ENCODE measurements at places on chromosomes 11 and 22.

GRCh38 chr22:26401726-26402125 lies 27.3 kb upstream of the ASPHD2 start:
- no peak for DNase-seq

DNA sequence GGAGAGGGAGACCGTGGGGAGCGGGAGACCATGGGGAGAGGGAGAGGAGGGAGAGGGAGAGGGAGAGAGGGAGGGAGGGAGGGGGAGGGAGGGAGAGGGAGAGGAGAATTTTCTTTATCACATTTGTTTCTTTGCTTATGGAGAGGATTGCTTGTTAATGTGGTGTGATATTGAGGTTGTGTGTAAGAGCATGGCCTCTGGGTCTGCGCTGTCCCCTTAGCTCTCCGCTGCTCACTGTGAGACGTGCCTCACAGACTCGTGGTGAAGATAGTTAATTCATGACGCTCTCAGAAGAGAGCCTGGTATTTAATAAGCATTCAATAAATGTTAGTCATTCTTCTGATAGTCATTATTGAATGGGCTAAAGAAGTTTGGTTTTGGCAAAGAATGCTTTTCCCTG lies 26.2 kb downstream of the PPFIA1 start:
- DNase-seq, result no peak

GRCh38 chr22:23688571-23688970 lies 2.2 kb upstream of the RGL4 start:
- no peak for DNase-seq

GRCh38 chr11:108498816-108499408 lies 728 bp upstream of the POGLUT3 start:
- no peak for DNase-seq

- DNase-seq, result no peak
Measured at GRCh38 chr11:68503792-68504191, 43.2 kb downstream of the PPP6R3 start.

GRCh38 chr11:110160016-110160415 lies 66.8 kb downstream of the ZC3H12C start:
- no peak for DNase-seq

- no peak for DNase-seq
Measured at GRCh38 chr11:116421529-116422185, 351.1 kb downstream of the BUD13 start.

DNA sequence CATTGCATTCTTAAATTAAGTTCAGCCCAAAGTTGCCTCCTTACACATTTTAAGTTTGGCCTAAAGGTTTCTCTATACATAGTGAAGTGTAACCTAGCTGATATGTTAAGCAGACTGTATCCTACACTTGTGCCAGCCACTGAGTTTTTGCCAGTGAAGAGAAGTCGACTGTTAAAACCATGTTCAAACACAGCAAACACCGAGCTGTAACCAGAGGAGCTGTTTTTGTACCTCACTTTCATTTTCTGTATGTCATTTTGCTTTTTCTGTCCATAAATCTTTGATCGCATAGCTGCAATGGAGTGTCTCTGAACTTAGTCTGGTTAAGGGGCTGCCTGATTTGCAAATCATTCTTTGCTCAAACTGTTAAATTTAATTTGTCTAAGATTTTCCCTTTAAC lies 403.7 kb downstream of the LUZP2 start:
- DNase-seq, result no peak

- DNase-seq, result no peak
Measured at GRCh38 chr22:32695451-32695891, 106.0 kb upstream of the TIMP3 start.
